ENCODE measurements at places on chromosomes 4 and X. TPM values are rescaled to one million over a fixed set of nuclear protein-coding genes. Genes with fewer than 3 reads are reported as not detected.

DNA sequence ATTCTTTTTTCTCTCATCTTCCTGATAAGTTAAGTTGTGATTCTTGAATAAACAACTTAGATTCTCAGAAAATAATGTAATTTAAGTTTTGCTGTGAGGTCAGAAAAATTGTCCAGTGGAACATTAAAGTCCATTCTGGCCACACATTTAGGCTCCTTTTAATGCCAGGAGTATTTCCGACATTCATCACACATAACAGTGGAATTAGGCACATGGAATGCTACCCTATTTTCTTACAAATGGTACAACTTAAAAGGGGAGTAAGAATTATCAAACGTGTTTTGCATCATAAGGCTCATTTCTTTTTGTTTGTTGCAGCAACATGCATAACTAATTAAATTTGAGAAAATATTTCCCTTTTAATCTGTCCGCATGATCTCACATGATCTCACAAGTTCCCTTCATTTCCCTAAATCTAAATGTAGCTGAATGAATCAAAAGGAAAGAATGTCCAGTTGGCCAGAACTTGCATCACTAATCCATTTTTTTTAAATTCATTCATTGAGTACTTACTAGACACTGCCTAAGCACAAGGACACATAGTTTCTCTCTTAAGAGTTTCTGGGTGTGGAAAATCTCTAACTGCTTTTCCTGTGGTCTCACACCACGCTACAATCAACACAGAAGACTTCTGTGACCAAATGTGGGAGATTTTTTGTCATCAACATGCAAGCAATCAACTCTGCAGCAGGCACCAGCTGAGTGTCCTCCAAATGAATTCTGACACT lies 22.0 kb downstream of the SPARCL1 start:
- no peak for DNase-seq

DNA sequence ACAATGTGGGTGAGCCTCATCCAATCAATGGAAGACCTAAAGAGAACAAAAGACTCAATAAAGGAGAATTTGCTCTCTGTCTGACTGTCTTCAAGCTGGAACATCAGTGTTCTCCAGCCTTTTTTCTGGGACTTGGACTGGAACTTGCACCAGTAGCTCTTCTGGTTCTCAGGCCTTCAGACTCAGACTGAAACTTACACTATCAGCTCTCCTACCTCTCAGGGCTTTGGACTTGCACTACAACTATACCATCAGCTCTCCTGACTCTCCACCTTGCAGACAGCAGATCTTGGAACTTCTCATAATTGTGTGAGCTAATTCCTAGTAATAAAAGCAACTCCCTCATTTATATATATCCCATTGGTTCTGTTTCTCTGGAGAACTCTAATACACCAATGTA lies 185.9 kb downstream of the SMIM20 start:
- no peak for DNase-seq

DNA sequence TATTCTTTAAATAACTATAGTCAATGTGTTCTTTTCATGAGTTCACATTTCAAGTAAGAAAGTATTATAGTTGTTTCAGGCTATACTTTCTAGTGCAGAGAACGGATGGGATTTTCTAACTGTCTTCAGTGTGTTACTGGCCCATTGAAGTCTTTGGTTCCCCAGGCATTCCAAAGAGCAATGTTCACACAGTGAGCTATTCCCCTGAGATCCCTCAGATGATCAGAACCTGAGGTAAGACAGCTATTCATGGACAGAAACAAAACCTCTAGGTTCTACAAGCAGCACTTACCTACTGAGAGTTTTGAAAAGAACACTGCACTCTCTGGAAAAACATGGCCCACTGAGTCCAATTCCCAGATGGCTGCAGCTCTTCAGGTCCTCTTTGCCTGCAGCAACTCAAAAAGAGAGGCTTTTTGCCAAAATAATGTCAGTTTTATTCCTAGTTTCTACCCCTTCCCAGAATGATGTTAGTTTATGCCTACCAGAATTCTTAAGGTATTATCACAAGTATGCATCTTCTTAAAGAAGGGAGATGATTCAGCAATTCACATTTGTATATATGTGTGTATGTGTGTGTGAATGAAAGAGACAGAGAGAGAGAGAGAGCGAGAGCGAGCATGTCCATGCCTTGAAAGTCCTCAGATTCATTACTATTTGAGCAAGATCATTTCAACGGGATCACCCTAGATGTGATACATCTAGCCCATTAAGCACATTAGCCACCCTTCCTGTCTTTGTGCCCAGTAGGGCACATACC lies 146.1 kb downstream of the PDHA2 start:
- DNase-seq = no peak

DNA sequence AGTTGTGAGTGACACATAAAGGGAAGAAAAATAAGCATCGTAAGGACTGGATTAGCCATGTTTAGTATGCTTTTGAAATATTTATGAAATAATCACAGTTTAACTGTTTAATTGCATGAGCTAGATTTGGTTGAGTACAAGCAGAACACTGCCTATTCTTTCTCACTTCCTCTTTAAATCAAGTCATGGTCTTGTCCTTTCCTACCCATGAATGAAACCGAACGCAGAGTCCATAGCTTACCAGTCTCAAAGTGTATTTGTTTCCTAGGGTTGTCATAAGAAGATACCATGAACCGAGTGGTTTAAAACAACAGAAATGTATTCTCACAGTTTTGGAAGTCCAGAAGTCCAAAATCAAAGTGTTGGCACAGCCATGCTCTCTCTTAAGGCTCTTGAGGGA lies 684.0 kb upstream of the MAGEB2 start:
- DNase-seq = no peak

DNA sequence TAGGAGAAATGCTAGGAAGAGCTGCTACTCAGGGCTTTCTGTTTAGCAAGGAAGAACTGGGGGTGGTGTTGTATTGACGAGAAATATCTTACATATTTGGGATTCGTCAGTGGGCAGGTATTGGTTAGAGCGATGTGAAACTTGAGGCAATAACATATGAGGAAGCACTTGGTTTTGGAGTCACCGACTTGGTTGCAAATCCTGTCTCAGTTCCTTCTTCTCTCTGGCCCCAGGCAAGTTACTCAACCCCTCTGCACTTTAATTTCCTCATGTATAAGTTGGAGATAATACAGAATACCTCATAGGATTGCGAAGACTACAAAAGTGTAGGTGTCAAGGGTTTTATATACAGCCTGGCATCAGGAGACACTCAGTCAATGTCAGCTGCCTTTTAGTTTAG lies 34.1 kb downstream of the GPAT3 start:
- no peak for DNase-seq

DNA sequence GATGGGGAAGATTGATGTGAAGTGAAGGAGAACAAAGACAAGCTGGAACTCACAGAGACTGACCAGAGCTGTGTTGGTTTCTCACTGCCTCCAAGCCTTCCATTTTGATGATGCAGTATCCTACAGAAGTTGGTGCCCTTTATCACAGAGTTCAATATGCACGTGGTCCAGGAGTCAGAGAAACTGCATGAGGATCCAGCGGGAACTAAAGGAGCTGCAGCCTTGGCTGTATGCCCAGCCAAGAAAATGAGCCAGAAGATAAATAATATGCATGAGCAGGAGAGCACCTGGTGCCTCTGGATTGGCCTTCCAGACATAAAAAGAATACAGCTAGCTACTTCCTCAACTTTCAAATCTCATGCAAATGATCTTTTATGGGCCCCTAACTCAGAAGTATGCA lies 44.3 kb upstream of the DCLK2 start:
- no peak for DNase-seq

GRCh38 chr4:17490575-17491059 lies 21.3 kb downstream of the QDPR start:
- no peak for DNase-seq

GRCh38 chrX:38563030-38563429 lies 1.7 kb downstream of the TSPAN7 start:
- DNase-seq = no peak

DNA sequence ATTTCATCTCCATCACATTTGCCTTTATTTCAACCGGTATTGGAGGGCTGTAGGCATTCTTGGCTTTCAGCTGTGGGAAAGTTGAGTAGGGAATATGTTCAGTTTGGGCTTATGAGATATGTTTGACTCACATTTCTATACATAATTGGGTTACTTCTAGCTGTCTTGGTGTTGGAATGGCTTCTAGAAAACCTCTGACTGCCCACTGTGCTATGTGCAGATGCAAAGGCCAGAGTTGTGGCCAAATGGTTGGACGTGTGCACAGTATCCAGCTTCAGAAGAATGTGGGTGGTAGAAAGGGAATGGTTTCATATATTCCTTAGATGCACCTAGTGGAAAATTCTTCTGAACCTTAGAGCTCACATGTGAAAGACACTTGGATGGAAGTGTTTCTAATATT lies 92.6 kb upstream of the H2AZ1 start:
- no peak for DNase-seq

DNA sequence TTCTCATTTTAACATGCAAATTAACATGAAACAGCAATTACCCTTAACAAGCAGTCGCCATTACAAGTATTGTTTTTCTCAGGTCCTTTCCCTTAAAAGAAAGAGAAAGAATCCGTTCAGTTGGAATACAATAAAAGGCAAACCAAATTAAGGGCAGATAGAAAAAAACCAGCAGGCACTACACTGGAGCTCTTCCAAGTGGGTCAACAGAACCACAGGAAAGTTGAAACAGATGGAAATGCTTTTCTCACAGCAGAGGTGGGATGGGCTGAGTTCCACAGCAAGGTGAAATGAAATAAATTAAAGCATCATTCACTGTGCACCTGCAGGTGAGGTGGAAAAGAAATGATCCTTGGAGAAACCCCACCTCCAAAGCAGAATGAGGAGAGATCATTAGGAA lies 102.6 kb downstream of the APBB2 start:
- no peak for DNase-seq

ETDB gene
- total RNA-seq = not detected

CWH43 gene
- not detected for total RNA-seq

FAM47A gene
- not detected for total RNA-seq

SULT1B1 gene
- total RNA-seq = 0.31 TPM
